Aorta (tissue), 5 donors: ENCODE measurements at places on chromosomes 7 and 10. TPM values are rescaled to one million over a fixed set of nuclear protein-coding genes. Genes with fewer than 3 reads are reported as not detected.

OR6B1 gene
- total RNA-seq: not detected

SLC25A40 gene
- 16.0 TPM for total RNA-seq

TMEM213 gene
- not detected for total RNA-seq

ZNF479 gene
- not detected for total RNA-seq

PLEKHA8 gene
- 13.5 TPM for total RNA-seq
